ENCODE measurements at places on chromosomes 5 and 9.

DNA sequence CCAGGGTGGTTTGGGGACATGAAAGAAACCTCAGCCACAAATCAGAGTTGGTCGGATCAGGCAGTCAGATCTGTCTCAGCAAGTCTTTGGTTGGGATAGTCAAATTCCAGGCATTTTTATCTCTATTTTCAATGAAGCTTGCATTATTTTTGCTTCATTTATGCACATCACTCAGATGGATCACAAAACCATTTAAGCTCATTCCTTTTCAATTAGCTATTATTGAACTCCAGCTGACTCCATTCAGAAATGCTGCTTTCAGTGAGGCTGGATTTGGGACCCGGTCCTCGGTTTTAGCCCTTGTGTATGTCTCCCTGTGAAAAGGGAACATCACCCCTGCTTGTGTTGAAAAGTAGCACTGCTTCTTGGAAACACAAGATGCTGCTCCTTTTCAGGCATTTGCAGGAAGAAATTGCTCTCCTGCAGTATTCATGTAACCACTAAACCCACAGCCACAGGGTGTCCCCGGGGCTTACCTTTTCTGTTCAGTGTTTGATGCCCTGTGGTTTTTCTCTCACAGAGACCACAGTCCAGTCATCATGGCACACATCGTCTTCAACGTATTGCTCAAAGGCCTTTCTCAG lies 232.9 kb downstream of the NFIB start:
- no peak for DNase-seq

DNA sequence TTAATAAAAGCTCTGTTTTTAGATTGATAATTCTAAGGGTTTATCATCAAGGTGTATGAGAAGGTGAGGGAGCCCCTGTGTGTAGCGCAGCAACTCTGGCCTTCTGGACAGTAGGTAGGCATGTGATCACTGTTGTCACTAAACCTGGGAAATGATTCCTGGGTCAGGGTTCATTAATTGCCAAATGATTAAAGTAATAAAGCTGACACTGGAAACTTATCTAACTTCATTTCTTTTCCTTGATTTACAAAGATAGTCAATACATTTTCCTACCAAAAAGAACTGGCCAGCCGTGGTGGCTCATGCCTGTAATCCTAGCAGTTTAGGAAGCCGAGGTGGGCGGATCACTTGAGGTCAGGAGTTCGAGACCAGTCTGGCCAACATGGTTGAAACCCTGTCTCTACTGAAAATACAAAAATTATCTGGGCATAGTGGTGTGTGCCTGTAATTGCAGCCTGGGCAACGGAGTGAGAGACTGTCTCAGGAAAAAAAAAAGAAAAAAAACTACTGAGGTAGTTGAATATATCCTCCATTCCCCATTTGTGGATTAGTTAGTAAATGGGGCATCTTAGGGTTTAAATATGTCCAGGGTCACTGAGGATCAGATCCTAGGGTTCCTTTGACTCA lies 2.4 kb downstream of the EHMT1 start:
- DNase-seq, result no peak

DNA sequence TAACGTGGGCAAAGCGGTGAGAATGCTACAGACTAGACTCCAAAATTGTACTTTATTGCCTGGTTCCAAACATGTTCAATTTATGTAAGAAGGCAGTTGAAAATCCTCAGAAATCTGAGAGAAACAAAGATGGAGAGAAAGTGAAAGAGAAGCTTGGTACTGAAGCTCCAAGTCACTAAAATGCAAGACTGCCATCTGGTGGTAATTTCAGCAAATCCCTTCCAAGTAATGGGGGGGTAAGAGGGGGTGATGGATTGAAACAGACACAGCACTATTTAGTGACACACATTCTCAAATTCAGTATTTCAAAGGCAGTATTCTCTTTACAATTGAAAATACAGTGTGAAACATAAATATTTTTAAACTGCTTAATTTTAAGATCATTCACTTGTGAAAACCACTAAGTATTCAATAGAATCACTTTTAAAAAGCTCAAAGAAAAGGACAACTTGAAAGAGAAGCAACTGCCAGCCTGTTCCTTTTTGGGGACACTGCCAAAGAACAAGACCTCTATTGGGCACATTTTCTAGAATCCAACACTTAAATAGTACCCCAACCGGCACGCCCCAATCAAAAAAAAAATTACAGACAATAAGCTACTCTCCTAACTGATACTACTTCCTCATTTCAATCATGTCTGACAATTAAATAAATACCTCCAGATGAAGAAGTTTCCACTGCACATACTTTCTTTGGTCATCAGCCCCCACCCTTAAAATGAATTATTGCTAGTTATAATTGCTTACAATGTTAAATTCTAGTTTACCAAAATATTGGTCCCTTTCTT lies 131.5 kb downstream of the AGTPBP1 start:
- DNase-seq, result no peak

DNA sequence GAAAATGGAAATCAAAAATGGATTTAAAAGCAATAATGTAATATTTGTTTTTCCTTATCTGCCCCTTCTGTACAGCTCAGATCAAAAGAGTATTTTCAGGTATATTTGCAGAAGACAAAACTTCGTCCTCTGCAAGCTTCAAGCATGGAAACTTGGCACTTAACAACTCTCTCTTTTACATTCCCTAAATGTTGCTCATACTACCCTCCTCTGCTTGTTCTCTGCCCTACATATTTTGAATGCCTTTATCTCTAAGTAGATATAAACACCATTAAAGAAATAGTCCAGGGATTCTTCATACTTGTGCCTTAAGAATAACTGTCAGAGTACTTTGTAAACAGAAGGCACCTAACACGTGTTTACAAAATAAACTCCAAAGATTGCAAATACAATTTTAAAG lies 19.2 kb upstream of the SMC2 start:
- no peak for DNase-seq

DNA sequence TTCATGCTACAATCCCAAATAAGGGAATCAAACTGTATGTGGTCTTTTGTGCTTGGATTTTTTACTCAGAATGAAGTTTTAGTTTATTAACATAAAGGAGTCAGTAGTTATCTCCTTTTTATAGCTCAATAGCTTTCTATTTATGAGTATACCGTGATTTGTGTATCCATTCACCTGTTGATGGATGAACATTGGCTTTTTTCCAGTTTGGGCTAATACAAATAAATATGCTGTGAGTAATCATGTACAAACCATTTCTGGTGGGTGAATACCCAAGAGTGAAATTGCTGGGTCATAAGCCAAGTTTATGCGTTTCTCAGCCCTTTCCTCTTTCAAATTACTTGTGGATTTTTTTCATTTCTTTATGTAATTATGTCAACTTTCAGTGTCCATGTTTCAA lies 395.3 kb downstream of the OSTF1 start:
- DNase-seq, result no peak
